ENCODE measurements at places on chromosomes 3 and 15.

- DNase-seq, result no peak
Measured at GRCh38 chr3:131387796-131388489, 6.4 kb downstream of the NUDT16 start.

DNA sequence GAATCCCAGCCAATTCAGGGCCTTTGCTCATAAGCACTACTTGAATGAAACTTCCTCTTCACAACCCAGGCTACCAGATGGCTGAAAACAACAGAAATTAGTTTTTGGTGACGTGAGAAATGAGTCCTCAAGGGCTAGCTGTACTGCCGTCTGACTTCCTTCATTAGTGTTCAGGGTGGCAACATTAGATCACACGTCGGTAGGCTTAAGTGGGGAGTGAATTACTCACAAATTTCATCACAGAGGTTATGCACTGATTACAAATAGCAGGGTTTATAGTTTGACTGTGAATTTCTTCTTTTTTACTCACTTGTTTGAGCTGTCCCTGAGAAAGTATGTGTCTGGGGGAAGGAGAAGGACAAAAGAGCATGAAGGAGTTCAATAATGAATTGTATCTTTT, 397.2 kb downstream of the GAP43 start:
- no peak for DNase-seq

- DNase-seq, result no peak
Measured at GRCh38 chr3:65396078-65396477, 642.6 kb downstream of the MAGI1 start.

DNA sequence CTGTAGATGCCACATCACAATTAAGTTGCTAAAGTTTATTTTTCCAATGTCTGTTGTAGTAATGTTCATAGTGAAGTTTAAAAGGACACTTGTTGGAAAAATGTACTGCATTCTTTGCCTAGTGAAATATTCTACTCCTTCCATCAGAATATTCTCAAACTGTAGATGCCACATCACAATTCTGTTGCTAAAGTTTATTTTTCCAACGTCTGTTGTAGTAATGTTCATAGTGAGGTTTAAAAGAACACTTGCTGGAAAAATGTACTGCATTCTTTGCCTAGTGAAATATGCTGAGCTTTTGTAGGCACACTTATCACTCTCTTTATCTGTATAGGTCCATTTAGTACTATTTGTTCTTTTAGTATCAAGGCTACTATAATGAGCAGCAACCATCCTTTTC, 836.1 kb downstream of the NAALADL2 start:
- no peak for DNase-seq

DNA sequence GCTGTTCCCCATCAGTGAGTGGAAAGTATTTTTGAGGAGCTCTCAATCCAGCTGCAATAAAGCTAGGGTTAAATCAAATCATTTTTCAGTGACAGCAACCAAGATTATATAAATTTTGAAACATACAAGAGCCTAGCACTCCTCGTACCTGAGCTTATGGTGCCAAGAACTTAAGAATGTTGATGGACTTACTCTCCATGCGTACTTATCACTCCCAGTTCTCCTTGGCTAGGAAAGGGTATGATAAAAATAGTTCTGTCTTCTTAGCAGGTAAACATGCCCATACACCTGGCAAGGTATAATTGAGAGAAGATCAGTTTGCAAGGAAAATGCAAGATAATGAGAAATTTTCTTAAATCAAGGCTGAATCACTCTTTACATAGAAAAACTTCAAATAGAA, 64.5 kb upstream of the SEMA6D start:
- DNase-seq, result no peak

- no peak for DNase-seq
Measured at GRCh38 chr3:14678015-14678503, 3.1 kb downstream of the C3orf20 start.
